ENCODE measurements at places on chromosomes 2 and 18.
A peak's percentile ranks its signal among the peaks of the same experiment; 100 is the strongest.

DNA sequence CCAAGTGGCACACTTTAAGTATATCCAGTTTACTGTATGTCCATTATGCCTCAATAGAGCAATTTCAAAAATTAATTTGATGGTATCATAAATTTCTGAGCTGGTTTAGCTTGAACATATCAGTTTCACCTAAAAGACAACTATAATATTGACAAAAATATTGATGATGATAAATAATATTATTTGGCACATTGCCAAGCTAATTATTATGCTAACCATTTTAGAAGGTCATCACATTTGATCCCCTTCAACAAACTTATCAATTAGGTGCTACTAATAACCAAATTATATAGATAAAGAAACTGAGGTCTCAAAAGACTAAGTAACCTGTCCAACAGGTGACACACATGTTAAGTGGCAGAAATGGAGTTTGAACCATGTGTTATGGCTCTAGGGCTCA lies 26.9 kb upstream of the UBE2E3 start:
- no peak for DNase-seq

DNA sequence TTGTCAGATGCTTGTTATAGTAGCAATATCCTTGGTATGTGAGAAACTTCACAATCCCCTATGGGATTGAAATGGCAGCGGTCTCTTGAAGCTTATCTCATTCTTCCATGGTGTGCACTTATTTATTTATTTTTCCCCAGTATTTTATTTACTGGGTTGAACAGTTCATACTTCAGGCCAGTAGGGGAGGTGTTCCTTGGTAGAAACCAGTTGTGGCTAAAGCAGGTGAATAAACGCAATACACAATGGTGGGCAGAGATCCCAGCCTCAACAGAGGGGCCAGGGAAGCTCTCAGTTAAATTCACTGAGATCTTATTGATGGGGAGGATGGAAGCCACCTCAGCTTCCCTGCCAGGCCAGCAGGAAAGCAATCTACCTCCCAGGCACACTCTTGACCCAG lies 93.7 kb upstream of the SRD5A2 start:
- no peak for DNase-seq

- DNase-seq = no peak
These were observed 84.6 kb downstream of the CLHC1 start for GRCh38 chr2:55147531-55147930.

- no peak for DNase-seq
These were observed 888 bp downstream of the FASTKD2 start for GRCh38 chr2:206766057-206766930.

DNA sequence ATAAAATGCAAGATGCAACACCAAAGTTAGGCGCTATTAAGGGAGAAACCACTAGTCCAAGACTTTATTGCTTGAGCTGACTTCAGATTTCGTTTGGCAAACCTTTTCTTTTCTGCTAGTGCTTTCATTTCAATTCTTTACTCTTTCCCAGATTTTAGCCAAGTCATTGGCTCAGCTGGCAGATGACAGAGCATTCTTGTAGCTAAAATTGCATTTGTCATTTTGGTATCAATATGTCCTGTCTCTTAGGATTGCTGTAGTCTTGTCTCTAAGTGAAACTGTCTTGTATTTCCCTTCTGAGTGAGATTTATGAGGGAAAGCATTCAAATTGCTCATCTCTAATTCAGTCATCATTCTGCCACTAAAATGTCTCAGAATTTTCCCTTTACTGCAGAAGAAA lies 335.1 kb downstream of the METTL4 start:
- no peak for DNase-seq

GRCh38 chr18:7926526-7926925 lies 359.4 kb downstream of the PTPRM start:
- peak; percentile 24 for DNase-seq

DNA sequence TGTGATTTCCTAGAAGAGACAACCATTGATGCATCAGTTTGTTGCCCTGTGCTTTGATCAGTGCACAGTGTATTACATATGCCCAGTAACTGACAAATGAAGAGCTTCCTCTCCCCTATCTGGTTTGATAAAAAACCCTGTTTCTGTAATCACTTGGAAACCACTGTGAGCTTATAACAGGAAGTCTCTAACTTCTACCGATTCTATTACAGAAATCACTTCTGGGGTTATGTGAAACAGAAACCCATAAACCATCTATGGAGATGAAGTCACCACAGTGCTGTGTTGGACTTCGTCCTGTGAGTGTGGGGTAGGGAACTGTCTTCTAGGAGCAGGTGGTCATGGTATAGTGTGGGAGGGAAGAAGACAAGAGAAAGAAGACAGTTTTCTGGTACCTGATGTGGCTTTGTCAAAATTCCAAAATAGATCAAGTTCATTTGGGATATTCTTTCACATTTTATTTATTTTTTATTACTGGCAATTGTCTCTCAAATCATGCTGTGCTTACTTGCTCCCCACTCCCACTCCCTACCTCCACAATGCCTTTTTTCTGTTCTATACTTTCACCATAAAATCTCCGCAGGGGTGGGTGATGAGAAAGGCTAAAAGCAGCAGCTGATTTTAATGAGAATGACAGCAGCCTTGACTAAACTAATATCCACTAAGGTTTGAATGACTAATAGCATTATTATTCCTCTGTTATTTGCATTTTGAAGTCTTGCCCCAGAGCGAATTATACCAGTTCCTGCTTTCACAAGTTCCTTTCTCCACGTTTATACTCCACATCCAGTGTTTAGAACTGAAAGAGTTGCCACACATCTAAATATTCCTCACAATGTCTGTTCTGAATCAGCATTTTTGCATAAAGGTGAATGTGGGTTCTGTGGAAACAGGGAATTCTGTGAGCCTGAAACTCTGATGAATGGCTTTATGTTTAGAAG lies 41.7 kb upstream of the RND3 start:
- no peak for DNase-seq

Data from NCI-H1092 (cell line).